ENCODE measurements at places on chromosomes 2 and 18.
A peak's percentile ranks its signal among the peaks of the same experiment; 100 is the strongest.

- no peak for DNase-seq
These were observed 51.6 kb downstream of the SLC66A2 start for GRCh38 chr18:79899609-79900445.

GRCh38 chr18:11489266-11489899, 120.0 kb upstream of the SLC35G4 start:
- no peak for DNase-seq

GRCh38 chr2:184906709-184907108, 308.4 kb downstream of the ZNF804A start:
- peak; percentile 69 for DNase-seq

DNA sequence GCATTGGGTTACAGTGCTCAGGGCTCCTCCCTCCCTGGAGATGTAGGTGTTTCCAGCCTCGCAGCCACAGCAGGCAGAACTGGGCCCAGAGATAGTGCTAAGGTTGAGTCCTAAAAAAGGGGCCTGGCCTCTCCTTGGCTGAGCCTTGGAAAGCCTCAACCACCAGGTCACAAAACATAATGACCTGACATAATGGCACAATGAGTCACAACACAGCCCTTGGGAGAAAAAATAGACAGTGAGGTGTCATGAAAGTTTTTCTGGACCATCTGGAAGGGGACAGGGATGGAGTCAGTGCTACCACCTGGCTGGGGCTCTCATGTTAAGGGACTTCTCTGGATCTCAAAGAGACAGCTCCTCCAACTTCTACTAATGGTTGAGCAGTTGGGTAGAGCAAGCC, 92.4 kb upstream of the LCLAT1 start:
- DNase-seq = no peak

GRCh38 chr2:84879584-84880394, 1.1 kb downstream of the TRABD2A start:
- peak; percentile 23 for DNase-seq

DNA sequence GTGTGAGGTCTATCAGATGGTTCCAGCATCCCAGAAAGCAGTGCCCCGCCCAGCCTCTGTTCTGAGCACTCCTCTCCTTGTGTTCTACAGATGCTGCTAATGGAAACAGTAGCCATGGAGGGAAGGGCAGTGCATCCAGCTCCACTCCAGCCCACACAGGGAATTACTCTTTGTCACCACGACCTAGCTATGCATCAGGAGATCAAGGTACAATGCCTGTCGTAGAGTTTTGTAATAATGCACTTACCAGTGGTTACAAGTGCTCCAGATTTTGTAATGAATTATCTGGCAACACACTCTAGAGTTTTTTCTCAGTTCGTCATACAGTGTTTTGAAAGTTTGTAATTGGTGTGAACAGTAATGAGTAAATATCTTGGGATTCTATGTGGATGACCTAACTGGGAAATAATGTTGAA, 161.1 kb downstream of the ESCO1 start:
- DNase-seq = peak; percentile 81

- no peak for DNase-seq
These were observed 222.9 kb downstream of the EIPR1 start for GRCh38 chr2:3154700-3155099.

DNA sequence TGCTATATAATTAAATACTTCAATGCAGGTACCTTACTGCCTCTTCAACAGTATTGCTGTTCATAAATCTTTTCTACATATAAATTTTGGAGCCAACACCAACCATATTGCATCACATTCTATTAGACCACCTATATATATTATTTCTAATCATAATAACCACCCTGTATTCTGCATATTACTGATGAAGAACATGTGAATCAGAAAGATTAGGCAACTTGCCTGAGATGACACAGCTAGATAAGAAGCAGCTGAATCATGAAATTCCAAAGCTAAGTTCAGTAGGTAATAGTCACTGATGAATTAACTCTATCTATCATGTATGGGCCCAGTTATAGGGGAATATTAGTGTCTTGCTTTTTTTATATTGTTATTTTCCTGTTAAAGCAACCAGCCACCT, 161.8 kb downstream of the AGPS start:
- DNase-seq = no peak

DNA sequence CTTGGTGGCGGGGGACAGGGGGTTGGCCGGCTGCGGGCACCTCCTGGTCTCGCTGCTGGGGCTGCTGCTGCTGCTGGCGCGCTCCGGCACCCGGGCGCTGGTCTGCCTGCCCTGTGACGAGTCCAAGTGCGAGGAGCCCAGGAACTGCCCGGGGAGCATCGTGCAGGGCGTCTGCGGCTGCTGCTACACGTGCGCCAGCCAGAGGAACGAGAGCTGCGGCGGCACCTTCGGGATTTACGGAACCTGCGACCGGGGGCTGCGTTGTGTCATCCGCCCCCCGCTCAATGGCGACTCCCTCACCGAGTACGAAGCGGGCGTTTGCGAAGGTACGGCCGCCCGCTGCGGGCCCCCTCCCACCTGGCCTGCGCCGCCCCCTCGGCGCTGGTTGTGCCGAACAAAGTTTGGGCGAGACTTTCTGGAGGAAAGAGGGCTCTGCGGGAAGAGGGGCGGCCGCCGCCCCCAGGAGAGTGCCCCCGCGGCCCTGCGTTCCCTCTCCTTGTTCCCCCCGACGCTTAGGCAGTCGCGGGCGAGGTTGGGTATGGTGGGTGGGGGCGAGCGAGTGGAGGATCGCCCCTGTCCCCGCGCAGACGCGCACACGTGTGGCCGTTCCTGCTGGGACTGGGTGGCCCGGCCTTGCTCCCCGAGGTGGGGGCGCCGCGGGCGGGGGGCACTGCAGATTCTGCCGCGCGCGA, 866 bp downstream of the CRIM1 start:
- peak; percentile 76 for DNase-seq

GRCh38 chr2:229571243-229571642, 143.1 kb downstream of the DNER start:
- no peak for DNase-seq

DNA sequence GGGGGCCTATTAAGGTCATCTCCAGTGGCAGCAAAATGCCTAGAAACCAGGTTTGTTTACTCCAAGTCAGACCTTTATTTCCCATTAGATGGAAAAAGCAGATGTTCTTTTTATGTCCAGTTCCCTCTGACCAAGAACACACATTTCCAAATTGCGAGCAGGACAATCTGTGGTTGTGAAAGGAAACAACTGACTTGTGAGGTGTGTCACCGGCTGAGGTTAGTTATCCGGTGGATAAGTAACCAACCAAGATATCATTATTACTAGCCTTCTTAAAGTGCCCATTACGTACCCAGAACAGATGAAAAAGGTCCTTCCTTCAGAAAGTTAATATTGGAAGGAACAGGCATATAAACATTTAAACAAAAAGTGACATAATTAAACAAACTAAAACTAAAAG, 112.9 kb downstream of the THADA start:
- peak; percentile 48 for DNase-seq

GRCh38 chr18:23981369-23981980, 33.1 kb upstream of the TTC39C start:
- no peak for DNase-seq

- DNase-seq = no peak
These were observed 6.3 kb downstream of the BOK start for GRCh38 chr2:241564596-241565410.

- no peak for DNase-seq
These were observed 646.9 kb upstream of the ACVR2A start for GRCh38 chr2:147197754-147198483.

- no peak for DNase-seq
These were observed 182.8 kb downstream of the NBAS start for GRCh38 chr2:15378148-15378908.

GRCh38 chr18:56128153-56128791, 510.1 kb downstream of the TXNL1 start:
- no peak for DNase-seq

GRCh38 chr2:84700006-84700405, 180.9 kb downstream of the TRABD2A start:
- DNase-seq = no peak

DNA sequence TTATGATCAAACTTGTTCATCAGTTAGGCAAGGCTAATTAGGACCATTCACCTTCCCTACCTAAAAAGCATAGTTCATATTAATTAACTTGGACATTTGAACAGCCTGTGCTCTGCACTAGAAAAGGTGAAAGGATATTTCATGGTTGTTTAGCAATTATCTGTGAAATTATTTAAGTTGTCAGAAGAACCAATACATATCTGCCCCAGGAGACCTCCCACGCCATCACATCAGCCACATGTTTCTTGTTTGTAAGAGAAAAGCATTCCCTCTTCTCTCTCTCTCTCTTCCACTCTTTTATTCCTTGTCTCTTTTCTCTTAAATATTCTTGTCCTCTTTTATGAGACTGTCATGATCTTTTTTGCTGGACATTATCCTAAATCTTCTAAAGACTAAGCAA, 282.0 kb upstream of the RND3 start:
- DNase-seq = no peak

DNA sequence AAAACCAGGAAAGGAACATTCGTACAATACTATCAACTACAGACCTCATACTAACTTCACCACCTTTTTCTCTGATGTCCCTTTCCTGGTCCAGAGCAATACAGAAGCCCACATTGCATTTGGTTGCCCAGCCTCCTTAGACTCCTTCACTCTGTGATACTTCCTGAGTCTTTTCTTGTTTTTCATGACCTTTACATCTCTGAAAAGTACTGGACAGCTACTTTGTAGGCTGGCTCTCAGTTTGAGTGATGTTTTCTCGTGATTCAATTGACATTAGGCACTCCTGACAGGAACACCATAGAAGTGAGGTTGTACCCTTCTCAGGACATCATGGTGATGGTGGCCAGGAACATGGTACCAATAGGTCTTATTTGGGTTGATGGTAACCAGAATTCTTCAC, 185.9 kb upstream of the SLC39A10 start:
- DNase-seq = no peak
